ENCODE measurements at places on chromosomes 6 and 20. TPM values are rescaled to one million over a fixed set of nuclear protein-coding genes. Genes with fewer than 3 reads are reported as not detected.

GRCh38 chr20:62804627-62805154, at the start of gene OGFR:
OGFR (plus strand) TSS chr20:62804835; CDS start chr20:62804860, 25 bp downstream.
- H3K27me3 ChIP-seq = peaks cover 11% of the 10 kb centered on the region
- peak within 1 kb of the TSS; percentile 86 for H3K27ac ChIP-seq
- peaks cover 9% of the 10 kb centered on the region for H3K36me3 ChIP-seq
- H3K4me3 ChIP-seq = peak within 1 kb of the TSS; percentile 85
- peaks cover 5% of the 10 kb centered on the region for H3K4me1 ChIP-seq

The ZBTB24 gene
- 10.8 TPM for total RNA-seq

The SYNJ2 gene
- 22.2 TPM for total RNA-seq

The KCNQ5 gene
- 1.0 TPM for total RNA-seq

GRCh38 chr6:52573295-52573694, 3.6 kb downstream of the TRAM2 start:
- H3K27ac ChIP-seq = peak overlapping the region; percentile 50
- H3K36me3 ChIP-seq = no peaks in the 10 kb centered on the region
- H3K4me1 ChIP-seq = peaks cover 49% of the 10 kb centered on the region

DNA sequence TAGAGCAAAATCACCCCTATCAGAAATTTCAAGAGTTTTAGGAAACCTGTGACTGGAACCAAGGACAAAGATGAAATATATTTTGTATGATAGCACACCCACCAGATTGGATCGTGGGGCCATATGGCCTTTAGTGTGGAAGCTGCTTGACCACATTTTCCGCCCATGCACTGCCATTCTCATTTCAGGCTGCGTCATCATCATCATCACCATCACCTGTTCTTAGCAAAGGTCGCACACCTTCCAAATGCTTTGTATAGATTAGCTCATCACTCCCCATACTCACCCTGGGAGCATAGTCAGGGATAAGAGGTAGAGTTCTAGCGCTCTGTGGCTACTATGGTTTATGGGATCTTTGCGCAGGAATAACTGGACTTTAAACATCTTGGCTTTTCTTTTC, 185.7 kb downstream of the MTHFD1L start:
- H3K27ac ChIP-seq = no peak overlapping the region
- DNase-seq = no peak
- no peaks in the 10 kb centered on the region for H3K27me3 ChIP-seq
- H3K36me3 ChIP-seq = peaks cover 20% of the 10 kb centered on the region

DNA sequence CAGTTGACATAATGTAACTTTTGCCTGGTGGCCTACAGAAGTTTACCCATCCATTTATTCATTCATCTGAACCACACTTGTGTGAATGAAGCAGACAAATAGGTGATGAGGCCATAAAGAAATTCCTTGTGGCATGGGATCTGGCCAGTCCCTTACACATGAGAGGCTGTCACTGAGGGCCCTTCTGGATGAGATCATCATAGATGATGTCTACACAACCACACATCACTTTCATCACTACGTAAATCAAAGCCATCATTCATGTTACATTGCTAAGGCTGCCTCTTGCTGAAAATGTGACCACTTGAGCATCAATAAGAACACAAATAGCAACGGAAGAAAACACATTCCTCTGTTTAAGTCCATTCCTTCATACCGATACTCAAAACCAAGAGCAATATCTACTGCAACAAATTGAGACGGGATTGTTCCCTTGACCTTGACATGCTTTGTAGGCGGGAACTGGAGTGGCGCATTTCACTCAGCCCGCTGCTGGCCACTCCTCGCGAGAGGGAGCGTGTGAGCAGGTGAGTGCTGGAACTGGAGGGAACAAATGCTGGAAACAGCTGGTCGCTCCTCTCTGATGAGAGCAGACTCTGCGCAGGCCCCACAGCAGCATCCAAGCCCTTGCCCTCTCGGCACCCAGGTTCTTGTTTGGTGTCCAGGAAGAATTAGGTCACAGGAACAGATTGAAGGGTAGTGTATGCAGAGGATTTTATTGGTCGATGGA, 49.3 kb downstream of the FAM50B start:
- H3K4me3 ChIP-seq = no peak overlapping the region
- H3K27ac ChIP-seq = no peak overlapping the region
- H3K36me3 ChIP-seq = no peaks in the 10 kb centered on the region
- peaks cover 14% of the 10 kb centered on the region for H3K4me1 ChIP-seq
- DNase-seq = no peak
- H3K27me3 ChIP-seq = peaks cover 9% of the 10 kb centered on the region

The TLDC2 gene
- total RNA-seq = 0.34 TPM

GRCh38 chr6:24924580-24925356, 11.0 kb downstream of the RIPOR2 start:
- peaks cover 27% of the 10 kb centered on the region for H3K4me1 ChIP-seq
- peaks cover 4% of the 10 kb centered on the region for H3K36me3 ChIP-seq
- H3K4me3 ChIP-seq = no peak overlapping the region
- H3K27ac ChIP-seq = no peak overlapping the region
- DNase-seq = no peak

The DPPA5 gene
- not detected for total RNA-seq

DNA sequence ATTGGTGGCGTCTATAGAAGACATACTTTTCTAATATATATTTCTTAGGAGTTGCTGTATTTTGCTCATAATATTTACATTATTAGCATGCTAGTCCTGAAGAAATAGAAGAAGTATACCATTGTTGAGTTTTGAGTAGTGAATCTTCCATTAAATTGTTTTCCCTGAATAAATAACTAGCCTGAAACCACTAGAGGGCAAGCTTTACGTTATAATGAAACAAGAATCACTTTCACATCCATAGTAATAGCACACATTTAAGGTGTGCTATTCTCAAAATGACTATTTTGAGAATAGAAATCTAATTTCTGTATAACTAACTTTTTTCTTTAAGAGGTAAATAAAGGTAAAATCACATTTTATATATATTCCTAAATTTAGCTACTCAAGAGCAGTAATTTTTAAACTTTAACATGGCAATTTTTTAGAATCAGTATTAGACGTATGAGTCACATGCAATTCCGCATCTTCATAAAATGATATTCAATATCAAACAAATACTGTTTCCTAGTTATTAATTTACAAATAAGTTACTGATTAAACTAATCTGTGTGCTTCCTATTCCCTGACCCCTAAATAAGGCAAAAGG, 213.2 kb upstream of the MANEA start:
- H3K27ac ChIP-seq = no peak overlapping the region
- no peak overlapping the region for H3K4me3 ChIP-seq
- DNase-seq = no peak
- no peaks in the 10 kb centered on the region for H3K27me3 ChIP-seq
- H3K36me3 ChIP-seq = no peaks in the 10 kb centered on the region
- peaks cover 3% of the 10 kb centered on the region for H3K4me1 ChIP-seq

DNA sequence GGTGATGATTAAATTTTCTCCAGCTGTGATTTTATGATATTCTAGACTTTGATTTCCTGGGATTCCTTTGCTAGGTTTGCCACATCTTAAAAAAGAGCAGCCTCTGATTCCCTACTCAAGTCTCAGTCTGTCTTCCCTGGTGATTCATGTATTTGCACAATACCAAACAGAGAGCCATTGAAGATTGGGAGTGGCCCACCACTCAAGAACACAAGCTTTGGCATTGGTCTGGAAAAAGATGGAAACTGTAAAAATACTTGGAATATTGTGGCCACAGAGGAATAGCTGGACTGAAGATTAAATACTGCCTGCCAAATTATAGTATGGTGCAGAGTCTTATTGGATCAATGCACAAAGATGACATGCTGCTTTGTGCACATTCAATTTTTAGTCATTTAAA, 32.9 kb downstream of the PTCHD4 start:
- peaks cover 5% of the 10 kb centered on the region for H3K36me3 ChIP-seq
- H3K27ac ChIP-seq = no peak overlapping the region
- peaks cover 12% of the 10 kb centered on the region for H3K4me1 ChIP-seq
- no peak overlapping the region for H3K4me3 ChIP-seq

- no peak overlapping the region for H3K4me3 ChIP-seq
- no peak for DNase-seq
- H3K27me3 ChIP-seq = peaks cover 3% of the 10 kb centered on the region
- H3K36me3 ChIP-seq = no peaks in the 10 kb centered on the region
- H3K27ac ChIP-seq = no peak overlapping the region
- peaks cover 24% of the 10 kb centered on the region for H3K4me1 ChIP-seq
Measured at GRCh38 chr20:51310216-51310615, 232.3 kb downstream of the NFATC2 start.

DNA sequence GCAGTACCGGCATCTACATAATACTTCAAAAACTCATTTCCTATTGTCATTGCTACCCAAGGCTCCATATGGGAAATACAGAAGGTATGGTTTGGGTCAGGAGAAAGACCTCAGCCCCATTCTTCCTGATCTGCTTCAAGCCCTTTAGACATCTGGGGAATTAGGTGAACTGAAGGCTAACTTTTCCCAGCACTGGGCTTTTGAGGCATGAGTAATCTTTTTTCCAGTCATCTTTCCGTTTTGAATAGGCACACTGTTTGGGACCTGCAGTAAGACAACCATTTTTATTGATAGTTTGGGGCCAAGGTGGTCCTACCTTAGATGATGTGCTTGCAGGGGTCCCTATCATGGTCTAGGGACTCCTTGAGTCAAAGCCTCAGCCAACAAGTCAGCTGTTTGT, 198.4 kb downstream of the HAO1 start:
- H3K36me3 ChIP-seq = no peaks in the 10 kb centered on the region
- H3K4me3 ChIP-seq = no peak overlapping the region
- H3K27ac ChIP-seq = no peak overlapping the region
- DNase-seq = no peak
- H3K4me1 ChIP-seq = peaks cover 6% of the 10 kb centered on the region

DNA sequence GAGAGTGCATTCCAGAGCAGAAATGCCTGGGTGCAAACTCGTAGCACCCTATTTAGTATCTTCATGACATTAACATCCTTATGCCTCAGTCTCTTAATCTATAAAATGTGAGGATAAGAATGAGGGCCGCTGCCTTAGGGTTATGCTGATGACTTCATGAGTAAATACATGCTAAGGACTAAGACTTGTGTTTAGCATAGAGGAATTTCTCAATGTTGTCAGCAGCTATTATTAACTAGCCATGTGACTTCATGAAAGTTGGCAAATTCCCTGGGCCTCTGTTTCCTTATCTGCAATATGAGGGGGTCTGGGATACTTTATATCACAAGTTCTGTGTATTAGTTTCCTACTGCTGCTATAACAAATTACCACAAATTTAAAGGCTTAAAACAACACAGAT, 108.1 kb upstream of the RIPOR2 start:
- H3K36me3 ChIP-seq = no peaks in the 10 kb centered on the region
- no peaks in the 10 kb centered on the region for H3K27me3 ChIP-seq
- no peak for DNase-seq
- no peak overlapping the region for H3K4me3 ChIP-seq
- peaks cover 6% of the 10 kb centered on the region for H3K4me1 ChIP-seq

The BTN2A1 gene
- 26.4 TPM for total RNA-seq

DNA sequence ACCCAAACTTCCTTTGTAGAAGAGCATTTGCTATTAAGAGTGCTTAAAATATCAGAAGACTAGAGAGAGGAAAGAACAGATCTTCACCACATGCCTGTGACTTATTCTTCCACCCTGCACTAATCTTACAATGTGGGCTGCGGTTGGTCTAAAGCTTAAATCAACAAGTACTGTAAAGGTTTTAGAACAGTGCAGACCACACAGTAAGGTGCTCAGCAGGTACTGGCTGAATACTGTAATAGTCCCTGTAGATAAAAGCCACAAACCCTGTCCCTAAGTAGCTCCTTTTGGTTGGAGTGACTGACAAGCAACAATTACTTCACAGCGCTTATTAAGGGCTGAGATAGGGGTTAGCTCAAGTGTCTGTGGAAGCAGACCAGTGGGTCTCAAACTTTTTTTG, 972 bp upstream of the PHF3 start:
- H3K27ac ChIP-seq = no peak overlapping the region
- H3K27me3 ChIP-seq = no peaks in the 10 kb centered on the region
- H3K36me3 ChIP-seq = no peaks in the 10 kb centered on the region

The GLP1R gene
- total RNA-seq = 4.0 TPM

DNA sequence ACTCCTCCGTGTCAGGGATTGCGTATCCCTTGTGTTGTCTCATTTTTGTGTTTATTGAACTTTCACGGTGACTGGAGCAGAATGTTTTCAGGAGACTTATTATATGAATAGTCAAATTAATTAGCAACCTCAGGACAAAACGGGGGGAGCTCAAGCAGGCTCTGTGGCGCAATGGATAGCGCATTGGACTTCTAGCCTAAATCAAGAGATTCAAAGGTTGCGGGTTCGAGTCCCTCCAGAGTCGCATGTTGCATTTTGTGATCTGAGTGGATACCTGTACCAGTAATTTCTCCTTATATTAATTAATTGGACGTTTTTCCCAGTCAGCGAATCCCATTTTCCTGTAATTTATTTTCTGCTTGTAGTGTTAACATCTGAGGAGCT, 89.1 kb upstream of the ZNF184 start:
- peaks cover 3% of the 10 kb centered on the region for H3K4me1 ChIP-seq
- no peak overlapping the region for H3K27ac ChIP-seq
- no peak overlapping the region for H3K4me3 ChIP-seq
- H3K27me3 ChIP-seq = peaks cover 78% of the 10 kb centered on the region
- no peaks in the 10 kb centered on the region for H3K36me3 ChIP-seq

- no peaks in the 10 kb centered on the region for H3K4me1 ChIP-seq
- no peaks in the 10 kb centered on the region for H3K36me3 ChIP-seq
- H3K27me3 ChIP-seq = no peaks in the 10 kb centered on the region
- H3K27ac ChIP-seq = no peak overlapping the region
- no peak for DNase-seq
Measured at GRCh38 chr6:137856138-137856898, 10.7 kb upstream of the TNFAIP3 start.

- H3K4me1 ChIP-seq = peaks cover 1% of the 10 kb centered on the region
- no peaks in the 10 kb centered on the region for H3K27me3 ChIP-seq
- peak overlapping the region; percentile 78 for H3K27ac ChIP-seq
- H3K4me3 ChIP-seq = no peak overlapping the region
Measured at GRCh38 chr6:42131531-42131930, 10.9 kb downstream of the C6orf132 start.

The NDUFAF5 gene
- total RNA-seq = 41.5 TPM

The OXT gene
- not detected for total RNA-seq

- no peak overlapping the region for H3K27ac ChIP-seq
- H3K4me1 ChIP-seq = no peaks in the 10 kb centered on the region
- peaks cover 13% of the 10 kb centered on the region for H3K27me3 ChIP-seq
Measured at GRCh38 chr20:57628047-57628961, 8.1 kb upstream of the ZBP1 start.

GRCh38 chr6:144216668-144217218, 66.4 kb downstream of the STX11 start:
- peaks cover 2% of the 10 kb centered on the region for H3K36me3 ChIP-seq
- H3K4me1 ChIP-seq = peaks cover 16% of the 10 kb centered on the region
- H3K27me3 ChIP-seq = no peaks in the 10 kb centered on the region
- H3K4me3 ChIP-seq = peak overlapping the region; percentile 86
- no peak for DNase-seq
- H3K27ac ChIP-seq = peak overlapping the region; percentile 100

DNA sequence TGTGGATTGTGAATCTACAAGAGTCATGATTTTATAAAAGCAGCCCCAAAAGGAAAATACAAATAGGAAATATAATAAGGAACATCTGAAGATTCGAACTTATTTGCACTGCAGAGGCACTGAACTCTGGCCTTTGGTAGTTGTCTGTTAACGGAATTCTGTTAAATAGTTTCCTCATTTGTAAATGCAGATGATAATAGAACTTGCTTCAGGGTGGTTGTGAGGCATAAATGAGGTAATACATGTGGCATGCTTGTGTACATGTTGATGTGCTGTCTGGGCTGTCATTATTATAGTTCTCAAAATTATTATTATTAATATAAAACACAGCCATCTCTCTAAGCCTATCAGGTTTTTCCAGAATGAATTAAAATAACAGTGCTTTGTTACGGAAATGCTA, 302.0 kb downstream of the NRN1 start:
- DNase-seq = no peak
- peaks cover 2% of the 10 kb centered on the region for H3K36me3 ChIP-seq
- no peaks in the 10 kb centered on the region for H3K4me1 ChIP-seq
- H3K27me3 ChIP-seq = no peaks in the 10 kb centered on the region
- H3K27ac ChIP-seq = no peak overlapping the region

All from progenitor cell of endocrine pancreas (in vitro differentiated cells).